ENCODE measurements at places on chromosomes 3 and 15. TPM values are rescaled to one million over a fixed set of nuclear protein-coding genes. Genes with fewer than 3 reads are reported as not detected.

Gene SPTBN5
- total RNA-seq = 3.6 TPM

Gene THAP10
- total RNA-seq = 4.7 TPM

Gene MUC4
- not detected for total RNA-seq

Gene SLC33A1
- 21.2 TPM for total RNA-seq

Gene GUCA1C
- total RNA-seq = 1.8 TPM

Gene MINAR1
- total RNA-seq = 0.07 TPM

Gene AADAC
- total RNA-seq = 0.35 TPM

Gene GOLGA8M
- total RNA-seq = 1.4 TPM

Gene KBTBD13
- total RNA-seq = 10.6 TPM

Gene RNF111
- 23.1 TPM for total RNA-seq

Gene CXCR6
- total RNA-seq = 0.59 TPM

Gene C2CD4A
- total RNA-seq = not detected

Gene FSTL1
- 186 TPM for total RNA-seq

Gene CTXN2
- not detected for total RNA-seq

Gene CCDC9B
- 169 TPM for total RNA-seq

Gene BCHE
- total RNA-seq = 2.6 TPM

Gene ERICH6
- not detected for total RNA-seq

Gene LRRC2
- 122 TPM for total RNA-seq

Gene GOLGA8H
- total RNA-seq = not detected

Gene COL7A1
- 24.5 TPM for total RNA-seq

Gene ONECUT1
- total RNA-seq = not detected

Gene MKRN2OS
- total RNA-seq = not detected
